Stimulated activated CD4-positive, alpha-beta T cell treated with anti-CD3 and anti-CD28 coated beads, Interleukin-15, amount 100 ng/mL, for 48 hours (primary cell): ENCODE measurements at places on chromosomes 1 and 21.
A peak's percentile ranks its signal among the peaks of the same experiment; 100 is the strongest.

GRCh38 chr1:61131716-61132115 lies 49.4 kb downstream of the NFIA start:
- no peak for DNase-seq

DNA sequence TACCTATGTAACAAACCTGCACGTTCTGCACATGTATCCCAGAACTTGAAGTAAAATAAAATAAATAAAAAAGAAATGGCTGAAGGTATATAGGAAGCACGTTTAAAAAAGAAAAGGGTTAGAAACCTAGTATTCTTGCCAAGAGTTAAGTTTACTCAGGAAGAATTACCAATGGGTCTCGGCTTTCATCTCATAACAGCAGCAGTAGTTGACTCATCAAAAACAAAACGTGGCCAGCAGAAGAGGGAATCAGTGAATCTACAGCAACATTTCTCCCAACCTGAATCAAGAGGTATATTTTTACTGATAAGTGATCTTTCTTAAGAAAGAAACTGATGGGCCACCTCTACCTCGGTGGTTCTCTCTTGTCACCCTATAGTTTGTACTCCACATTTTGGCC lies 340.3 kb downstream of the BRINP2 start:
- DNase-seq, result no peak

- DNase-seq, result no peak
Measured at GRCh38 chr1:46134660-46135331, 2.4 kb upstream of the PIK3R3 start.

DNA sequence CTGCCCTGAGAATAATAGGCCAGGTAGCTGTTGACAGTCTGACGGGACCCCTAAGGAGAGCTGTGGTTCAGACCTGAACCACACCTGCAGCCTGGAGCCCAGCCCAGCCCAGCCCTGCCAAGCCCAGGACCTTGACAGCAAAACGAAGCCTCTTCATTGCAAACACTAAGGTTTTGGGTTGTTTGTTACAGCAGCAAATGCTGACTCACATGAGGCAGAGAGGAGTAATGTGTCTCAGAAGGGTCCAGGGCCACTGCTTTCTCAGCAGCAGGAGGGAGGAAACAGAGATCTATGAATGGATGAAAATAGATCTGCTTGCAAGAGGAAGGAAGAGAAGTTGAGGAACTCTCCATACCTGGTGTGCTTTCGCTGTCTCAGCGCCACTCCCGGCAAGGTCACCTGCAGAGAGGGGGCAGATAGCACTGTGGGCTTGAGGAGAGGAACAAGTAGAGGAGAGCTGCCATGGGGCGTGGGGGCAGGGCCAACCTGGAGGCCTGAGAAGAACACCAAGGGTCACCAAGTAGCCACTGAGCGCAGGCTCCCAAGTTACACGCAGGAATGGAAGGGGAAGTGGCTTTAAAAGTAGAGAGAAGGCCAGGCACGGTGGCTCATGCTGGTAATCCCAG lies 127.2 kb downstream of the ZNF281 start:
- no peak for DNase-seq

DNA sequence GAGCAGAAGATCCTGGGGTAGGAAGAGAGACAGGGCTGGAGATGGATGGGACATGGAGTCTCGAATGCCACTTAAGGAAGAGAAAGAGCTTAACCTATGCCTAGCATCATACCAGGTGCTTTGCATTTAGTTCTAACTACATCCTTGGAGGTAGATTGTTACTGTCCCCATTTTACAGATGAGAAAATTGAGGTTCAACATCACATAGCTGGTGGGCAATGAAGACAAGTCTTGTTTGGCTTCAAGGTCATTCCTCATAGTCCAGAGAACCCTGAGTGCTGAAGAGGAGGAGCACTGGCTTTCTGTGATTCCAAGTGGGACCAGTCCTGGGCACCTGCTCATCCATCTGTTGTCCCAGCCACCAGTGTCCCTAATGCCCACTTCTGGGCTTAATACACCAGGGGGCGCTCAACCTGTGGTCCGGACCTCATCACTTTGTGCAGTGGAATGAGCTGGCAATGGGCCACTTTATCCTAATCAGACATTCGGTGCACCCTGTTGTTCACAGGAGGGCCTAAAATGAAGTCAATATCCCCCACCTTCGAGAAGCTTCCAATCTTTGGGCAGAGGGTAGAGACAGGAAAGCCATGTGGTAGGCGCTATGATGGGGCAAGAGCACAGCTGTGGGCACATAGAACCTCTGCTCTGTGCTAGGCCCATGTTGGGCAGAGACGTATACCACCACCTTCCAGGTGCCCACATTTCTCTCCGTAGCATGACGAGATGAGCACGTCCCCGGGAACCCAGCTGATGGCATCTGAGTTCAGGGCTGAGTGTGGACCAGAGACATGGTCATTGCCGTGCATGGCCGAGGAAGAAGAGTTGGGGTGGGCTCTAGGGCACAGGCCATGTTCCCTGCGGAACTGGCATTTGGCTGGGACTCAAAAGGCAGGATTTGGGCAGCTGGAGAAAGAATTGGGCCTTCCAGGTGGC lies 9.2 kb downstream of the RPS6KA1 start:
- peak; percentile 31 for DNase-seq

DNA sequence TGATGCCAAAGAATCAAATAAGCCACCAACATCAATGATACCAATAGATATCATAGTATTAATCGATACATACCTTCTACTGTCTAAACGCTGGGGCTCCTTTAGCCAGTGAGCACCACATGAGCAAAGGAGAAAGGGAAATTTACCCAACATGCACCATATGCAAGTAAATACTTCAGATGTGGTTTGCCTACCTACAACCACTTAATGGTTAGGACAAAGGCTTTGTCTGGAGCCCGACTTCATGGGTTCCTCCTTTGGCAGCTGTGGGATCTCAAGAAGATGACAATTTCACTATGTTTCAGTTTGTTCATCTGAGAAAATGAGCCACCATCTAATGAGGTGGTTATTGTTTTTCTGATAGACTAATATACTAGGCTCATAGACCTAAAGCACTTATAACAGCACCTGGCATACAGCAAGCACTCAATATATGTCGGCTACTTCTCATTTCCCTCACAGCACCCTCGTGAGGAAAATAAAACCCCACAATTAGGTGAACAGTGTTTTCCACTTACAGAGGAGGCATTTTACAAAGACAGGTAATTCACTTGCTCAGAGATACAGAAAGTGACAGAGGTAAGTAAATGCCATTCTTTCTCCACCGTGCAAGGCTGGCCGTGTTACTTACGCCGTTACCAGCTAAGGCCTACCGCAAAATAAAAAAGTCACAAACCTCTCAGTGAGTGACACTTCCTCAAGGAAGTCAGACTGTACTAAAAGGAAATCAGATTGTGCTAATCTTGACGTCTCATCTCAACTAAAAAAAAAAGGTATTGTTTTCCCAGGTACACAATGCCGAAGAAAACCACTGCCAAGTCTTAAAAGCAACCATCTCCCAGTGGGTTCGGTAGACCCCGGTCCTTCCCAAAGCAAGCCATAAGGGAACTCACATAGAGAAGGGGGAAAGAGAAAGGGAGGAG lies 1.6 kb downstream of the TTC13 start:
- no peak for DNase-seq
